ENCODE measurements at places on chromosomes 3 and 15.

DNA sequence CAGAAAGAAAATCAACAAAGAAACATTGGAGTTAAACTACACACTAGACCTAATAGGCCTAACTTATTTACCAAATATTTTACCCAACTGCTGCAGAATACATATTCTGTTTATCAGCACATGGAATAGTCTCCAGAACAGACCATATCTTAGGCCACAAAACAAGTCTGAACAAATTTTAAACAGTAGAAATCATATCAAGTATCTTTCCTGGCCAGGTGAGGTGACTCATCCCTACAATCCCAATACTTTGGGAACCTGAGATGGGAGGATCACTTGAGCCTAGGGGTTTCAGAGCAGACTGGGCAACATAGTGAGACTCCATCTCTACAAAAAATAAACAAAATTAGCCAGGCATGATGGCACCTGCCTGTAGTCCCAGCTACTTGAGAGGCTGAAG, 18.1 kb upstream of the KPNA4 start:
- no peak for DNase-seq

DNA sequence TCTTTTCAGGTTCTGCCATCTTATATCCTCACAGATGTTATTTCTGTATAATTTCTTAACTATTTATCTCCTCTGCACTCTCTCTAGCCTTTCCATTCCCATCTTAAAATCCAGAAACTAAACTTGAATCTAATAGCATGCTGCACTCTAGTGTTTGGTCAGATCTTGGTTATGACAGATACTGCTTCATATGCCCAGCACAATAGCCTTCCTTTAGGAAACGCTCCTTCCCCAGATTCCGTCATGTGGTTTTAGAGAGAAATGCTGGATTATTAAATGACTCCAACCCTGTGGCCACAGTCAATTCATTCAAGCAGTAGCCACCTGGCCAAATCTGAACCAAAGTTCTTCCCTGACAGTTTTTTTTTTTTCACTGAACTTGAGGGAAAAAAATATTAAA, 19.4 kb downstream of the RASGRP1 start:
- no peak for DNase-seq

DNA sequence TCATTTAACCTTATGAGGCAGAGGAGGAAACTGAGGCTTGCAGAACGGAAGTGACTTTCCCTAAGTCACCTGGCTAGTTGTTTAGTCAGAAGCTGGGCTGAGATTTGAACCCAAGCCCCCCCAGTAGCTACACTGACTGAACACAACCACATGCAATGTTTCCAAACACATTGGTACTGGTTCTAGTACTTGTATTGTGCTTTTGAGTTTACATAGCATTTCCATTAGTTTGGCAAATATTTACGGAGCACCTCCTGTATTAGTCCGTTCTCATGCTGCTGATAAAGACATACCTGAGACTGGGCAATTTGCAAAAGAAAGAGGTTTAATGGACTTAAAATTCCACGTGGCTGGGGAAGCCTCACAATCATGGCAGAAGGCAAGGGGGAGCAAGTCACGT, 56.3 kb upstream of the ITGA11 start:
- DNase-seq, result no peak

GRCh38 chr15:70636540-70637165, 126.7 kb downstream of the UACA start:
- no peak for DNase-seq

DNA sequence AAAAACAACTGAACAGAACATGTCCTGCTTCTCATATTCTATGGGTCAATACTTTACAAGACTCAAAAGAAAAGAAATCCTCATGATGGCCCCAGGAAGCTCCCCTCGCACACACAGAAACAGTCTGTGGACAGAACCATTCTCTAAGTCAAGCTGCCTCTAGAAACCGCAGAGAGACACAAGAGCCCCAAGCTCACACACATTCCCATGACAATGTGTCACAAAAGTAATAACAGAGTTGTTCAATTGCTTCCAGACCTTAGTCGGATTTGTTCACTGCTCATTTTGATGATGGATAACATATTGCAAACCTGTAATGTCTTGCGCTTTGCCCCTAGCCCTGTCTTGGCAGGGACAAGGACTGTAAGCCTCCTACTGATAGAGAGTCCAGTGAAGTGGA, 60.9 kb downstream of the UMPS start:
- DNase-seq, result no peak

DNA sequence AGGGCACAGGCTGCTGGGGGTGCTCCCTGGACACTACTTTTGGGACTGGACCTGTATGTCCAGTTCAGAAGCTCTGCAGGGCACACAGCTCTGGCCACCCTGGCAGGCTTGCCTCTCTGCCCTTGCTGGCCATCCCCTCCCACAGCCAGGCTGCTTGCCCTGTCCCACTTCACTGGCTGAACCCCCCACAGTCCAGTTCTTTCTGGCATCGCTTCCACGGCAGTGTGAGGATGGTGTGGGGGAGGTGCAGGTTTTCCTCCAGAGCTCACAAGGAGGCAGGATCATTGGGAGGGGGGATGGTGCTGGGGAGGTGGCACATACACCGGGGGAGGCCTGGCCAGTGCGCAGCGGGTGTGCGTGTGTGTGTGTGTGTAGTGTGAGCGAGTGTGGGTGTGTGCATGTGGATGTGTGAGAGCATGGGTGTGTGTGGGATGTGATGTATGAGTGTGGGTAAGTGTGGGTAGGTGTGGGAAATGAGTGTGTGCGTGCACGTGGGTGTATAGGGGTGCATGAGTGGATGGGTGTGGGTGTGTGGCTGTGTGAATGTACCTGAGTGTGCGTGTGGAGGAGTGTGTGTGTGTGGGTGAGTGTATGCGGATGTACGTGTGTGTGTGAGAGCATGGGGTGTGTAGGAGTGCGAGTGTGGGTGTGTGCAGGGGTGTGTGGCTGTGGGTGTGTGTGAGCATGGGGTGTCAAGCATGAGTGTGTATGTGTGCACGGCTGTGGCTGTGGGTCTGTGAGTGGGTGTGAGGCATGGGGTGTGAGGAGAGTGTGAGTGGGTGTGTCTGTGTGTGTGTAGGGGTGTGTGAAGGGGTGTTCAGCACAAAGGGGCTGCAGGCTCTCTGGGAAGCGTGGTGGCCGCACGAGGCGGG, 155.2 kb downstream of the NSMCE3 start:
- DNase-seq, result no peak

- no peak for DNase-seq
Measured at GRCh38 chr3:48856469-48856868, 8.8 kb upstream of the PRKAR2A start.

GRCh38 chr3:141854599-141854998, 21.8 kb upstream of the ATP1B3 start:
- no peak for DNase-seq

DNA sequence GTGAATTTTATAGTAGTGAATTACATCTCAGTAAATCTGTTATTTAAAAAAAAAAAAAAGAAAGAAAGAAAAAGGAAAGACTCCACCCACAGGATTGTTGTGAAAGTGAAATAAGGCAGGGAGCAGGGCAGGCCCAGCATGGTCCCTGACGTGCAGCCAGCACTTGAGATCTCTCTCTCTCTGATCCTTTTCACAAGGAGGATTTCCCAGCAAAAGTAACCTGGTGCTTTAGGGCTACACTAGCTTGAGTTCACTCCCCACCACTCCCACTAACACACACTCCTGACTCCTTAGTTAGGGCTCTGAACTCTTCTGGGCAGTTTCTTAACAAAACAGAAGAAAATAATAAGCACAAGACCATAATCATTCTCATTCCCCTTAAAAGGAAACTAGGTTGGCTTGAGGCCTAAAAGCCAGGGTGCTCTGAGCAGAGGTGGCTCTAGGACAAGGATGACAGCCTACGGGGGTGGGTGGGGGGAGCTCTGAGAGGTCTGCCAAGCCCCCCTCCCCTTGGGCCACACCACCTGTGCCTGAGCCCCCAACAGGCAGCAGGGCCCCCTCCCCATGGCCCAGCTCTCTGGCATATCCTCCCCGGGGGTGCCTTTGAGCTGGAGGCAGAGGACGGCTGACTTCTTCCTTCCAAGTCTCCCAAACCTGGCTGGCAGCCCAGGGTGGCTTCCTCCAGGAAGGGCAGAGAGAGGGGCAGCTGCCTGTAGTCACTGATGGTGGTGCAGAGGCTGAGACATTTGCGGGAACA, 856 bp downstream of the TMEM40 start:
- DNase-seq, result no peak

GRCh38 chr3:14879211-14879874, 60.6 kb downstream of the FGD5 start:
- no peak for DNase-seq

DNA sequence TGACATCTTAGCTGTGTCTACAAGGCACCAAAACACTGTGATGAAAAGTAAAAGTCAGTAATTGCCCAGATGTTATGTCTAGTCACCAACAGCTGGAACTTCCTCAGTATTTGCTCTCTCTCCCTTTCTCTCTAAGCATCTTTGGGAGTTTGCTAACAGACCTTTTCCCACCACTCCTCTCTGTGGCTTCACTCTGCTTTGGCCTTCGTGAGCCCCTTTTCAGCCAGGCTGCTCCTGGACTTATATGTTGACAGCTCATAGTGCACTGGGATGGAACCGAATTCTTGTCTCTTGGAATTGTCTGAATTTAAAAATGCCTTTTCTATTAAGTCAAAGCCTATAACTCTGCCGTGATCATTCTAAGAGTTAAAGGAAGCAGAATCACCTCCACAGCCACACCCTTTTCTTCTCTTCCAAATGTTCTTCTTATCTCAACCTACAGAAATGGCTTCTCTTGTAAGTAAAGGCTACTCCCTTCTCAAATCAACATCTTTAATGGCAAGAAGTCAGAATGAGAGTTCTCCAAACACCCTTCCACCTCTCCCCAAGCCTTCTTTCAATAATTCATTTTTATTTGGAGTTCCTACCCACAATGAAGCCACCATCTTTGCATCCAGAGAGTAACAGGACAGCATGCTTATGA, 17.2 kb upstream of the FOXP1 start:
- DNase-seq, result no peak

DNA sequence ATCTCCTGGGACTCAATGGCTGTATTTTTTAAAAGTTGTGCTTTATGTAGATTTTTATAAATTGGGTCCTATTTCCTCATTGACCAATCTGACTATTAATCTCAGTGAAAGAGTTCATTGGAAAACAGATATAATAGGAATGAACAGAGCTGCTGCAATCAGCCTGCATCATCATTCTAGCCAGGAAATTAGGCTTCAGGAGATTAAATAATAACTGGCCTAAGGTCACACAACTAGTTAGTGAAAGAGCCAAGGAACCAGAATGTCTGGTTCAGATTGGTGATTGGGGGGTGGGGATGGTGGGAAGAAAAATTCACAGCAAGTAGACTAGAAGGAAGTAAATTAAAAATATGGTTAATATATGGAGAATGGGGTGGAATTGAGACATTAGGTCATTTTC, 180.9 kb upstream of the ROPN1 start:
- DNase-seq, result no peak

DNA sequence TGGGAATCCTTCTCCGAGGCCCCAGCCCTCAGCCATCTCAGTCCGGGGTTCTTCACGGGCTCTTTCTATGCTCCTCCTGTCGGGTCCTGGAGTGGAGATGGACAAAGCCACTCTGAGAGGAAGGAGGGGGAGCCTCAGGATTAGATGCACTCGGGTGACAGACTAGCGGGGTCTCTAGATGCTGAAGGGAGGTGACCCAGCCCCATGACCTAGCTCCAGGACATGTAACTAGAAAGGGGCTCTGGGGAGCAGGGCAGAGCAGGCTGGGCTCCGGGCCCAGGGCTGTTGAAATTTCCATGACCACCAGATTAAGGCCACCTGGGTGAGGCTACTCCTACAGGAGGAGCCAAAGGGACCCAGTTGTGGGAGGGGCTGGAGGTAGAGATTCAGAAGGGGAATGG, 14.8 kb upstream of the SKIC8 start:
- DNase-seq, result no peak

GRCh38 chr15:23424111-23424904, 22.7 kb downstream of the GOLGA6L2 start:
- DNase-seq, result no peak

- DNase-seq, result no peak
Measured at GRCh38 chr15:50182219-50183013, 420 bp downstream of the SLC27A2 start.

- DNase-seq, result no peak
Measured at GRCh38 chr15:65196637-65197336, 11.6 kb upstream of the CLPX start.

GRCh38 chr3:45479621-45480035, 91.3 kb downstream of the LARS2 start:
- DNase-seq, result no peak

GRCh38 chr15:80549654-80550053, 145.5 kb upstream of the ABHD17C start:
- DNase-seq, result no peak

- DNase-seq, result no peak
Measured at GRCh38 chr3:132350814-132351213, 33.6 kb downstream of the ACP3 start.

DNA sequence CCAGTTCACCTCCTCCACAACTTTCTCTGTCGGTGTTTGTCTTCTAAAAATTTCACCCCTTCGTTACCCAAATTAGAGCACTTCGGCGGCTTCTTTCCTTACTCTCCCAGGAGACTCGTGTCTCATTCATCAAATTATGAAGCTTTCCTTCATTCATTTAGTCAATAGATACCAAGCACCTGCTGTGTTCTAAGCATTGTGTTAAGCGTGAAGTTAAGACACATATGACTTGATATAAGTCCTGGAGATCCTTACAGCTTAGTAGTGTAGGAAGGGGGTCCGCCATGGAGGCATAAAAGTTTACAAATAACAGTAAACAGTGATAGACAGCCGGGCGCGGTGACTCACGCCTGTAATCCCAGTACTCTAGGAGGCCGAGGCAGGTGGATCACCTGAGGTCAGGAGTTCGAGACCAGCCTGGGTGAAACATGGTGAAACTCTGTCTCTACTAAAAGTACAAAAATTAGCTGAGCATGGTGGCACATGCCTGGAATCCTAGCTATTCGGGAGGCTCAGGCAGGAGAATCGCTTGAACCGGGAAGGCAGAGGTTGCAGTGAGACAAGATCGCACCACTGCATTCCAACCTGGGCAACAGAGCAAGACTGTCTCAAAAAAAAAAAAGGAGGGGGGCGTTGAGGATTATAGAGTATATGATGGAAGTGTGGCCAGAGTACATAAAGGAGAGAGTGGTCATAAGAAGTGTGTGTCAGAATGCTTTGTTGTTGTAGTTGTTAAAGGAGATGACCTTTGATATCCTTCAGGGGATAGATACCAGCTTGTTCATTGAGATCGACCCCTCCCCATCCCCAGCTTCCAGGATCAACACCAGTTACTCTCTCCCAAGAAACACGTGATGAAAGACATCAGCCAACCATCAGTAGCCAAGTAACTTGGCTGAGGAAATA, 744 bp upstream of the CCDC32 start:
- no peak for DNase-seq

GRCh38 chr3:63679186-63679585, 26.7 kb downstream of the SNTN start:
- no peak for DNase-seq

Measured in stimulated activated CD8-positive, alpha-beta memory T cell treated with anti-CD3 and anti-CD28 coated beads, Interleukin-7, amount 100 ng/mL, for 48 hours (primary cell).